ENCODE measurements at places on chromosomes 11 and 22.

GRCh38 chr11:17445240-17445795 lies 31.3 kb downstream of the ABCC8 start:
- no peak for DNase-seq

DNA sequence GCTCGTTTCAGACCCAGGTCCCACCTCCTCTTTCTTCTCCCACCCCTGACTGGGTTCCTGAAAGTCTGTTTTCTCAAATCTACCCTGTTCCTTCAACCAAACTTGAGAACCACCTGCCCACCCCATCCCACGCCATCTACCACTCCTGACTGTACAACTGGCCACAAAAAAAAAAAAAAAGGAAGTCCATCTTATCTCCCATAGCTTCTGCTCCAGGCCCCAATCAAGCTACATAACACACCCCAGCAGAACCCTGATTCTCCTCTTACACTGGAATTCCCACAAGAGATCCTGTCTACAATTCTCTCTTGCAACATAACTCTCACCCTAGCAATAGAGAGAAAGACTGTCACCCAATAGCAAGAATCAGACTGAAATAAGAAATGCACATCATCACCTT lies 39.2 kb upstream of the CHST1 start:
- DNase-seq = no peak

DNA sequence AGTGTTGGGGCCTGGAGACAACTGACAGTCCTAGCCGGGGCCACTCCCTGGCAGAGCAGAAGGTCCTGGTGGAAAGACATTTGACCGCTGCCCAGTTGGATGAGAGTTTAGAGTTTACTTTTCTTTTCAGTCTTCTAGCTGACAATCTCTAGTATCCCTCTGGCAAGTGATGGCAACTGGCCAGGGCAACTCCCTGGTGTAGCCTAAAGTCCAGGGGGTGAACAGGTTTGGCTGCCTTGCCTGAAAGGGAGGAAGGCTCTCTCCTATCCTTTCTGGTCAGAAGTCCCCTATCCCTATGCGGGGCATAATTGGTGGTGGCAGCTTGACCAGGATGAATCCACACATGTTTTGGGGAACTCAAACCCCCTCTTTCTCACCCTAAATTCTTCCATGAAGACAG lies 16.8 kb upstream of the MSANTD2 start:
- DNase-seq = no peak

- DNase-seq = no peak
Observed at GRCh38 chr22:20155330-20156041, 4.6 kb upstream of the CCDC188 start.

- no peak for DNase-seq
Observed at GRCh38 chr11:74011360-74012073, 2.6 kb upstream of the UCP3 start.

GRCh38 chr11:11588243-11588642 lies 33.6 kb downstream of the GALNT18 start:
- no peak for DNase-seq

DNA sequence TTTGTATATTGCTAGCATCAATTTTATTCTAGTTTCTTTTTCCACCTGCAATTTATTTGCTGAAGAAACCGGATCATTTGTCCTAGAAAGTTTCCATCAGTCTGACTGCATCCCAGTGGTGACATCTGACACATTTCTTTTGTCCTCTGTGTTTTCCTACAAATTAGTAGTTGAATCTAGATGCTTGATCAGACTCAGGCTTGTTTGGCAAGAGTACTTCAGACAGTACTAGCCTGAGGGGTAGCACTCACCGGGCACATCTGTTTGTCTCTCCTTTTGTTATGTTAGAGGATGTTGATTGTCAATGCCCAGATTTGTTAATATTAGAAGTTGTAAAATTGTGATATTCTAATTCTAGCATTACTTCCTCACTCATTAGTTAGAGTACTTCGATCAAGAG lies 204.8 kb downstream of the SWAP70 start:
- no peak for DNase-seq

GRCh38 chr22:38731703-38732161 lies 24.1 kb downstream of the SUN2 start:
- no peak for DNase-seq

GRCh38 chr11:65317025-65317786 lies 2.5 kb downstream of the CDC42EP2 start:
- DNase-seq = no peak

GRCh38 chr11:117366248-117366647 lies 38.6 kb downstream of the CEP164 start:
- no peak for DNase-seq

GRCh38 chr22:17159504-17159951 lies 451 bp upstream of the HDHD5 start:
- no peak for DNase-seq

DNA sequence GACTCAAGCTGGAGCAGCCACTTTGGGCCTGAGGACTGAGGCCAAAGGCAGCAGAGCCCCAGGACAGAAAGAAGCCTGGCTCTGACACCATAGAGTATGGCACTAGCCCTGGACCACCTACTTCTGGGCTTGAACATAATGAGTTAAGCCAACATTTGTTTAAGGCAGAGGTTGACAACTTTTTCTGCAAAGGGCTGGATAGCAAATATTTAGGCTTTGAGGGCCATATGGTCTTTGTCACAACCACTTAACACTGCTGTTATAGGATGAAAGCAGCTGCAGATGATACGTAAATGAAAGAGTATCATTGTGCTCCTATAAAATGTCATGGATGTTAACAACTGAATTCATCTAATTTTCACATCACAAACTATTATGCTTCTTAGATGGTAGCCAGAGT lies 16.6 kb downstream of the OSBP start:
- DNase-seq = no peak

DNA sequence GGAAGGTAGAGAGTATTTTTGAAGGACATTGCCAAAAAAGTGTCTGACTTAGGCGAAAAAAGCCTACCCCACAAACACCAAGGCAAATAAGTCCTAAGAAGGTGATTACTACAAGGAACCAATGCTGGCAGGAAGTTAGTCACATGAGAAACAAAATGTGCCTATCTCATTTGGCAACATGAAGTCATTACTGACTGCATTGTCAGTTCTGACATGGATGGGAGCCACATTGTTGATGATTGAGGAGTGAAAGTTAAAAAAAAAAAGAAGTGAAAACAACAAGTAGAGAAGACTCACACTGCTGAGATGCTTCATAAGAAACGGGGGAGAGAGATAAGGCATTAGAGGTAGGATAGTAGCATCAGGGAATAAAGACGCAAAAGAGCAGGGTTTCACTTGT lies 141.5 kb upstream of the FAT3 start:
- no peak for DNase-seq

DNA sequence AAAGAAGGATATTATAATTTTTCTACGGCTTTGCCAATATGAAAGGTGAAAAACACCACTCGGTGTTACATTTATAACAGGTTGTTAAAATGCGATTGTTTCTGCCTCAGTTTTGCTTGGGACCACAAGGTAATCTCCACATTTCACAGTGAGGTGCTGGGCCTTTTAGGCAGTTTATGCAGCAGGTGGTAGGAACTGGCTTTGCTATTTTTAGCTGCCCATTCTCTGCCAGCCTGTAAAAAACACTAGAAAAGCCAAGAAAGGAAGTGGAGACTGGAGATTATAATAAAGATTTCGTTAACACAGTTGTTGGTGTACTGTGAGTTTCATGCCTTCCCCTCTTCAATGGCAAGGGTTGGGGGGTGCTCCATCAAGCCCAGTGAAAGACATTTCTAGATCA lies 8.0 kb upstream of the MRPL16 start:
- DNase-seq = no peak

- DNase-seq = no peak
Observed at GRCh38 chr22:47835726-47836125, 1073.3 kb downstream of the TBC1D22A start.

DNA sequence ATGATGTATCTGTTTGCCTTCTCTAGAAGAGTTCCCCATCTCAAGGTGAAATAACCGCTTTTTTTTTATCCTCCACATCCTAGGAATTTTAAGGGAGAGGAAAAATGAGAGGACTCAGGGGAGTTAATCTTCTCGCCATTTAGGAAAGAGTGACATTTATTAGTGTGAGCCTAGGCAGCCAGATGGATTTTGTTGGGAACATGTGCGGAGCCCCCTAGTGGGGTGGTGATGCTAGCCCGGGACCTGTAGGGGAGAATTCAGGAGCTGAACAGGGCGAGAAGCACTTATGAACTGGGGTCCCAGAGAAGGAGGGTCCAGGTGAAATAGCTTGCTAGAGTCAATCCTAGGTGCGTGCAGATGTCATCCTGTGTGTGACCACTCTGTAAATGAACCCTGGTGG lies 10.7 kb downstream of the IL17RA start:
- no peak for DNase-seq

GRCh38 chr11:65613091-65613928 lies 711 bp downstream of the MAP3K11 start:
- DNase-seq = no peak

DNA sequence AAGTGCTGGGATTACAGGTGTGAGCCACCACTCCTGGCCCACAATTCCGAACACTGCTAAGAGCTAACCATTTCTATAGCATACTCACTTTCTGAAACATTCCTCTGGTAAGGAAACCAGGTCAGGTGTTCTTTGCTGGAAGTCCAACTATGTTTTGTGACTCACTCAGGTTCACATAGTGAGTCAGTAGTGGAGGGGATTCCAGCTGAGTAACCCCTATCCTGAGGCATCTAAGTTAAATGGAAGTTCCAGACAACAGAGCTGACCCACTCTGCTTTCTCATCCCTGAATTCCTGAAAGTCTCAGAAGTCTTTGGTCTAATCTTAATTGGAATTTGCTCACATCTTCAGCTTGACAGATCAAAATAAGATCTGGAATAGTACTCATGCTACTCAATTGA lies 3.0 kb upstream of the CHRNA10 start:
- DNase-seq = peak; percentile 82

DNA sequence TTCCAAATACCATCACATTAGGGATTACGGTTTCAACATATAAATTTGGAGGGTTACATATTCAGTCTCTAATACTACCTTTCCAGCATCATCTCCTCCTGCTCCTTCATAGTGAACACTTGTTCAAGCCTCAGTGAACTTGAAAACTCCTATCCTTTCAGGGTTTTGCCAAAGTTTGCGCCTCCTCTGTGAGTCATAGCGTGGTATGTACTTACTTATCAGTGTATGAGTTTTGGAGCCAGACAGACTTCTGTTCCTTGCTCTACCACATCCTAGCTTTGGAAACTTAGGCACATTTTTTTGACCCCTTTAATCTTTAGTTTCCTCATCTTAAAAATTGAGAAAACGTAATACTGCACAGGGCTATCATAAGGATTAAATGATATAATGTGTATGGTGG lies 160.1 kb upstream of the ZC3H12C start:
- no peak for DNase-seq

GRCh38 chr22:37036655-37037377 lies 14.7 kb upstream of the KCTD17 start:
- DNase-seq = no peak

- no peak for DNase-seq
Observed at GRCh38 chr11:61049859-61050258, 52.4 kb upstream of the CD5 start.

DNA sequence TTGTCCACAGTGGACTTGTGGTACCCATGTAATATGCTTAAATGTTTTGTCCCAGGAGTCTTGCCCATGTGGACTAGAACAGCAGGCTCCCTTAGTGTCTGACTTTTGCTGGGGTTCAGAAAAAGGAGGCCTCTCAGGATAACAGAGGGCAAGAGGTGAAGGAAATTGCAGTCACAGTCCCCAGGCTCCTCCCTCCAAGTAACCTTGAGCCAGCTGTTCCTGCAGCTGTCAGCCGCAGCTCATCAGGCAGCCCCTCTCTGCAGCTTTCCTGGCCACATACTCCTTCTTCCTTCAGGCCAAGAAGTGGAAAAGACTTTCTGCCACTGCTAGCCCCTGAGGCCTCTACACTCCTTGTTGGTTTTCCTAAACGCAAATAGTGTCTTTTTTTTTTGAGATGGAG lies 6.3 kb upstream of the MYO18B start:
- no peak for DNase-seq

DNA sequence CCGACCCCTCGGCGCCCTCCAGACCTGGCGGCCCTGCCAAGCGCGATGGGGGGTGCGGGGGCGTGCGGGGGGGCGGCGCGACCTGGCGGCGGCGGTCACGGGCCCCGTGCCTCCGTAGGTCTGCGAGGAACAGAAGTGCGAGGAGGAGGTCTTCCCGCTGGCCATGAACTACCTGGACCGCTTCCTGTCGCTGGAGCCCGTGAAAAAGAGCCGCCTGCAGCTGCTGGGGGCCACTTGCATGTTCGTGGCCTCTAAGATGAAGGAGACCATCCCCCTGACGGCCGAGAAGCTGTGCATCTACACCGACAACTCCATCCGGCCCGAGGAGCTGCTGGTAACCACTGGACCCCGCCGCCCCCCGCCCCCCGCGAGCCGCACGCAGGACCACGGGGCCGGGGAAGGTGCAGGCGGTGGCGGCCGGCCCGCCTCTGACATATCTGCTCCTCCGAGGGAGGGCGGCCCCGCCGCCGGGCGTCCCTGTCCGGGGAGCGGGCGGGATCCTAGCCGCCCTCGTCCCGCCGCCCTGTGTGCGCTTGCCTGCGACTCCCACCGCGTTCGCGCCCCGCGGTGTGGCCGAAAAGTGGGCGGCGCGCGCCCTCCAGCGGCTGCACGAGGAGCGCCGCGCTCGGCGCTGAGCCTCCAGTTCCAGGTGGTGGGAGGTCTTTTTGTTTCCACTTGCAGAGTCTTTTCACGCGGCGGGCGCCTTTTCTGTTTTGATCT lies 2.1 kb downstream of the CCND1 start:
- no peak for DNase-seq

- no peak for DNase-seq
Observed at GRCh38 chr11:41005986-41006385, 453.5 kb downstream of the LRRC4C start.

DNA sequence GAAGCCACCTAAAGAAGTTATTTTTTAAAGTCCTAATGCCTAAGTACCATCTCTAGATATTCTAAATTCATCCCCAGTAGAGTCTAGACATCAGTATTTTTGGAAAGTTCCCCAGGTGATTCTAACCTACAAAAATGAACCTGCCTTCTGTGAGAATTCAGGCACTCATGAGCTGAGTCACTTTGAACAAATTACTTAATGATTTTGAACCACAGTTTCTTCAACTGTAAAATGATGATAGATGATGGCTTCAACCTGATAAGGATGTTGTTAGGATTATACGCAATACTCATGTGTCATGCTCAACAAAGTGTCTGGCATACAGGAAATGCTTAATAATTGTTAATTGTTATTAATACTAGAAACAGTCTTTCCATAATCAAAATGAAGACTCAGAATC lies 82.8 kb upstream of the OR5AK2 start:
- DNase-seq = no peak

GRCh38 chr11:12865863-12866595 lies 143.1 kb upstream of the RASSF10 start:
- no peak for DNase-seq

- no peak for DNase-seq
Observed at GRCh38 chr11:96037405-96037949, 113.6 kb upstream of the MTMR2 start.

GRCh38 chr11:126756855-126757254 lies 243.7 kb downstream of the KIRREL3 start:
- DNase-seq = no peak

- no peak for DNase-seq
Observed at GRCh38 chr22:49849161-49850020, 4.3 kb upstream of the ZBED4 start.
